Smooth muscle cell of the coronary artery (primary cell): ENCODE measurements at places on chromosomes 4 and X. TPM values are rescaled to one million over a fixed set of nuclear protein-coding genes. Genes with fewer than 3 reads are reported as not detected.

The DGKK gene
- total RNA-seq: not detected in 2 replicates

The PAGE2B gene
- not detected in 2 replicates for total RNA-seq

The CNGA2 gene
- not detected in 2 replicates for total RNA-seq

The MAGEA1 gene
- total RNA-seq: not detected in 2 replicates

The MAP7D3 gene
- total RNA-seq: 10.9 and 15.9 TPM in 2 replicates

The COL4A5 gene
- total RNA-seq: 4.4 and 62.7 TPM in 2 replicates

The NEIL3 gene
- total RNA-seq: 0.59 and 1.7 TPM in 2 replicates

The PAGE1 gene
- not detected in 2 replicates for total RNA-seq

The IL21 gene
- total RNA-seq: not detected in 2 replicates

The PGAM4 gene
- not detected in 2 replicates for total RNA-seq

The TMEM128 gene
- 15.7 and 25.4 TPM in 2 replicates for total RNA-seq

The BEX5 gene
- 0.30 TPM in 1 of 2 replicates, not detected in the other for total RNA-seq

The SYP gene
- total RNA-seq: 0.08 and 0.12 TPM in 2 replicates

The XG gene
- 10.7 and 16.0 TPM in 2 replicates for total RNA-seq

The XAGE5 gene
- not detected in 2 replicates for total RNA-seq

The HERC5 gene
- 1.1 and 1.8 TPM in 2 replicates for total RNA-seq

The LONRF3 gene
- total RNA-seq: 0.47 and 1.1 TPM in 2 replicates

The SMIM10L2A gene
- 0.08 and 0.35 TPM in 2 replicates for total RNA-seq

The BMP15 gene
- not detected in 2 replicates for total RNA-seq

The PRPS1 gene
- total RNA-seq: 20.2 and 35.3 TPM in 2 replicates

The TMSB15A gene
- 1.1 TPM in 1 of 2 replicates, not detected in the other for total RNA-seq

The RTL3 gene
- 0.12 TPM in 1 of 2 replicates, not detected in the other for total RNA-seq
